Peyer's patch (tissue), 4 donors: ENCODE measurements at places on chromosomes 4 and X.

DNA sequence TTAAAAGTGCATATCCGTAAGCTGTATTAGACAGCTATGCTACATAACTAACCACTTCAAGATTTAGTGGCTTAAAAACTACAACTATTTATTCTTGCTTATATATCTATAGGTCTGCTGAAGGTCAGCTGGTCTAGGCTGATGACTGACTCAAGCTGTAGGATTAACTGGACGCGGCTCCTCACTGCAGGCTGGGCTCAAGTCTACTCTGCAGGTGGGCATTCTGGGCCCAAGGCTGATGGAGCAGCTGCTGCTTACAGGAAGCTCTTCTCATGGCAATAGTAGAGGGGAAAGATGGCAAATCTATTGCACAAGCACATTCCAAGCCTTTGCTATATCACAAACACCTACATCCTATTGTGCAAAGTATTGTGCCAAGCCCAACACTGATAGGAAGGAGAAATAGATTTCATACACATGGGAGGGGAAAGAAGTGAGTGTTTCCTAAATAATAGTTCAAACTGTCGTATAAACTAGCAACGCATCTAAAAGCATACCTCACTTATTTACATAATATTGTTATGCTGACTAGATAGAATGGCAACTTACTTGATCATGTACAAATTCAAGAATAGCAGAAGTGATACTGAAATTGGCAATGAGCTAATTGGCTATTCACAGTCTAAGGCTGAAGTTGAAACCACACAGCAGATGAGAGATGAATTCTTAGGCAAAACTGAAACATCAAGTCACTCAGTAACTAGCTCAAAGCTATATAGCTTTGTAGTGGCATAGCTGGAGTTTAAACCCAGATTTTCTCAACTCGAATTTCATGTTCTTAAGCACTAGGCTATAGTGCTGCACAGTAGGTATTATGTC, 263.8 kb downstream of the NKX6-1 start:
- no peak for DNase-seq

DNA sequence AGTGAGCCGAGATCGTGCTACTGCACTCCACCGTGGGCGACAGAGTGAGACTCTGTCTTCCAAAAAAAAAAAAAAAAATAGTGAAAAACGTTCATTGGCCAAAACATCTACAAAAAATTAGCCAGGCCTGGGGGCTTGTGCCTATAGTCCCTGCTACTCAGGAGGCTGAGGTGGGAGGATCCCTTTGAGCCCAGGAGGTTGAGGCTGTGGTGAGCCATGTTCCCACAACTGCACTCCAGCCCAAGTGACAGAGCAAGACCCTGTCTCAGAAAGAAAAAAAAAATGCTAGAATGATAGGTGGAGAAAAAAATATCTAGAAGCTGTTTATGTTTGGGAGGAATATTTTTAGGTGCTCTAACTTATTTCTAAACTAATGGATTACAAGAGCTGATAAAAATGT, 14.9 kb downstream of the SPRY1 start:
- no peak for DNase-seq

DNA sequence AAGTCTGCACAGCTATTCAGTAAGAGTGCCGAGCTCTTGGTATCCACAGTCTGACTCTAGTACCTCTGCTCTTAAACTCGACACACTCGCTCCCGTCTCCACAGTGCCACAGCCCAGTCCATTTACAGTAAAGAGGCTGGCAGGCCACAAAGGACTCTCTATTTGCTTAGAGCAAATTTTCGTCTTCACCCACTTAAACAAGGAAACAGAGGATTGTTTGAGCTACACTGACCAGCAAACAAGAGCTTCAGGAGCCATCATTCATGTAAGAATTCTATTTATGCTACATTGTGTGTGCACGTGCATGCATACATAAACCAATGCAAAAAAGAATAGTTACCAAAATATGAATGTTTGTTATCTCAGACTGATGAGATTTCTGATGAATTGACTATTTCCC, 290.2 kb downstream of the USP46 start:
- no peak for DNase-seq

- DNase-seq, result no peak
Observed at GRCh38 chr4:39353478-39354253, 12.5 kb downstream of the RFC1 start.

DNA sequence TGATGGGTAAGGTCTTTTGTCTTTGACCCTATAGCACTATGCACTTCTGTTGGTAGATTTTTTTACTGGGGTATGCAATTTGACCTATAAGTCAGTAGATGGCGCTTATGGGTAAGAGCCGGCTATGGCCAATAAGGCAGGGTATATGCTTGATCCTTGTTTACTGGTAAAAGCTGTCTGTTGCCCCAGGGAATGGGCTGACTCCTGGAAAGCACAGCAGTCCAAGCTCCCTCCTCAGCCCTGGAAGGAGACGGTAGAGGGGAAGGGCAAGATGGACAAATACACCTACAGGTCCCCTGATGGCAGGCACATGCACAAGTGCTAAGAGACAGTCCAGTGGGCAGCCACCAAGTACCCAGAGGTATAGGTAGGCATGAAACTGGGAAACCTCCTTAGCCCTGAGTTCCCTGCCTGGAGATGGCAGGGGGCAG, 63.7 kb downstream of the ADAMTS3 start:
- DNase-seq, result no peak

DNA sequence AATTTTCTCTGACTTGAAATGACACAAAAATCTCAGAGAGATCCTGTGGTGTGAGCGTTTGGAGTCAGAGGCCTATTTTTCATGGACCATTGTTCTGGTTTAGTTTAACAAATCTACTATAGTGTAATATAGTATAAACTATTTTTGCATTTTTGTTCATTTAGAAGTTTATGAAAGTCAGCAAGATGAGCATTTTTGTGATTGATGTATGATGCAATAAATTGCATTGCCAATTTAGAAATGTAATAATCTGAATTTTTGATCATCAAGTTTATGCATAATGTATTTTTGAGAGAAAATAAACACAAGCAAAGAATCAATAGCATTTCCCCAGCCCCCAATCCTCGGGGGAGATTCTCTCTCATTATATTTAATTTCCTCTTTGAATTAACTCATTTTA, 519.5 kb upstream of the FTHL17 start:
- DNase-seq, result no peak

DNA sequence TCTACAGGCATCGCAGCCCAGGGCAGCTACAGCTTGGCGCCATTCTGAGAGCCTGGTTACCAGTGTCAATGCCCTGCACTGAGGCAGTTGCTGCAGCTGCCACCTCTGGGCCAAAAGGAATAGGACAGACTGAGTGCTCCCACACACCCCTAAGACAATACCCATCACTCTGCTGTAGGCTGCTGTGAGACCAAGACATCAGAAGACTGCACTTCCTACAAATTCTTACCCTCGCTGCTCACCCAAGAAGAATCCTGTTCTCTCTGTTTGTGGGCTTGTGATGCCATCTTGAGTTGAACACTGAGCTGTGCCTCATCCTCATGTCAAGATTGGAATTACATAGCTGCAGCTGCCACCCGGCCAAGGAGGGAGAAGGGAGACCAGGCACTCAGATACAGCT, 1847.0 kb upstream of the PCDH10 start:
- DNase-seq, result no peak

- DNase-seq, result peak; percentile 85
Observed at GRCh38 chr4:25913056-25913850, 767 bp upstream of the SMIM20 start.

GRCh38 chr4:32985256-32985655, 2265.1 kb downstream of the PCDH7 start:
- no peak for DNase-seq

- DNase-seq, result peak; percentile 33
Observed at GRCh38 chr4:14254252-14254651, 626.7 kb upstream of the BOD1L1 start.

GRCh38 chrX:43467608-43468234, 188.4 kb upstream of the MAOA start:
- no peak for DNase-seq

DNA sequence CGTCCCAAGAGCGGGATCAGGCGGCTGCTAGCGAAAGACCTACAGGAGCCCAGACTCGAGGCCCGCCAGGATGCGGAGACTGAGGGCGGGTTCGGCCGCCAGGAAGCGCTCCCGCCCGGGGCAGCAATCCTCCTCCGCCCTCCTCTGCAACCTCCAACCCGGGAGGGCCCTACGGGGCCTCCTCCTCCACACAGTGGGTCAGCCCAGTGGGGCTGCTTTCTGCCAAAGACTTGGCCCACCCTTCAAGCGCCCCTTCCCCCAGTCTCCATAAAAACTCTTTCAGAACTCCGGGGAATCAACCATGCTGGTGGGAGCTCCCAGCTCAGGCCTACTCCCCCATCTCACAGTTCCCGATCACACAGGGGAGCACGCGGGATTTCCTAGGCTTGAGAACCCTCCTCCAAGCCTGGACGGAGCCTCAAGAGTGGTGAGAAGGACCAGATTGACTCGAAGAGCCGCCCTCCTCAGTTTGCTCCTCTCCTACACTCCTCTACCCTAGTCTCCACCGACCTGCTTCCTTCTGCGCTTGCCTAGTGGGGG, 77.5 kb downstream of the RLIM start:
- DNase-seq, result no peak

- no peak for DNase-seq
Observed at GRCh38 chr4:67558493-67558892, at the start of gene STAP1. Gene STAP1 (plus strand): TSS chr4:67558727. CDS start chr4:67558810, 83 bp downstream.
